ENCODE measurements at places on chromosomes 5 and 9.

DNA sequence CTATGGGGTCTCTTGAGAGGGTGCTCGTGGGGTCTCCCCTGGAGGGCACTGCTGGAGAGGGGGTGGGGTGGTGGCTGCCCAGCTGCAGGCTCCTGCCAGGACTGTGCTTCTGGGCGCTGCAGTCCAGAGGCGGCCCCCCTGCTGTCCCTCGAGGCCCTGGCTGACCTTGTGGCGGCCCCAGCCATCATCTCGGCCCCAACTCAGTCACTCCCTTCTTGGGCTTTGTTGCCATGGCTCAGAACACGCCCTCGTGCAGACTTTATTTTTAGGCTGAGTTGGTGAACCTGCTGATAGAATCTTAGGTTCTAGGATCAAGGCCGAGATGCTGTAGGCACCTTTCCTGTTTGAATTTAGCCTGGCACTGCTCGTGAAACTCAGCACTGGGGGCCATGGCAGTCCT lies 22.8 kb downstream of the FBXW5 start:
- no peak for DNase-seq

- DNase-seq = no peak
Measured at GRCh38 chr9:88184976-88185375, 46.7 kb upstream of the SPATA31C2 start.

DNA sequence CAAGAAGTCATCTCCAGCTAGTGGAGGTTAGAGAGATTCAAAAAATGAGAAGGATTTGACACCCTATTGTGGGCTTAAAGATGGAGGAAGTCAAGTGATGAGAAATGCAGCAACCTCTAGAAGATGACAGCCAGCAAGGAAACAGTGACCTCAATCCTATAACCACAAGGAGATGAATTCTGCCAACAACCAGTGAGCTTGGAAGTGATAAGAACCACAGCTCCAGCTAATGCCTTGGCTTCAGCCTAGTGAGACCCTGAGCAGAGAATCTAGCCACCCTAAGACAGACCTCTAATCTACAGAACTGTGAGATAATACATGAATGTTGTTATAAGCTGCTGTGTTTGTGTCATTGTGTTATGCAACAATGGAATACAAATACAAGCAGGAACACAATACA lies 262.4 kb downstream of the GRIA1 start:
- DNase-seq = no peak

DNA sequence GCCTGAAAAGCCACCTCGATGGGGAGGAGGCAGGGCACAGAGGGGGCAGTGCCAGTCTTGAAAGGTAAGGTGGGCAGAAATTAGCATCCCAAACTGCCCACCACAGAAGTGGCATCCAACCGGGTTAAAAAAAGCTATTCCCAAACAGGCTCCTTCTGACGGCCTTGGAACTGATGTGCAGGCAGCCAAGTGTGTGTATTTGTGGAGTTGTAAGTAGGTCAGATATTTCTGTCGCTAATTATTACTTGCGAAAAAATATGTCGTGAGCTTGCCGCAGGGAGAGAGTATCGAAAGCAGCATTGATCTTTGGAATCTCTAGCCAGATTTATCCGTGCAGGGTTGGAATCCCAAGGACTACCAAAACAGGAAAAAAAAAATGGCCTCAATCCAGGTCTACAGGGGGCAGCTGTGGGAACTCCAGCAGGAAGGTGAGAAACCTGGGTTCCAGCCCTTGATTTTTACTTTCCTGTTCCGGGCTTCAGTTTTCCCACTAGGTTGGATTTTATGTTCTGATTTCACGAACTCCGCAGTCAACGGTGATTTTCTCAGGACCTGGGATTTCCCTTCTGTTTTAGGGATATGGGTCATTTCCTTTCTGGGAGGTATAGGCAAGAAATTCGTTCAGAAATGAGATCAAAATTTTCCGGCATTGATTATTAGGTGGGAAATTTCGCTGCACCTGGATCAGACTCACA lies 200.8 kb downstream of the RGS3 start:
- no peak for DNase-seq

DNA sequence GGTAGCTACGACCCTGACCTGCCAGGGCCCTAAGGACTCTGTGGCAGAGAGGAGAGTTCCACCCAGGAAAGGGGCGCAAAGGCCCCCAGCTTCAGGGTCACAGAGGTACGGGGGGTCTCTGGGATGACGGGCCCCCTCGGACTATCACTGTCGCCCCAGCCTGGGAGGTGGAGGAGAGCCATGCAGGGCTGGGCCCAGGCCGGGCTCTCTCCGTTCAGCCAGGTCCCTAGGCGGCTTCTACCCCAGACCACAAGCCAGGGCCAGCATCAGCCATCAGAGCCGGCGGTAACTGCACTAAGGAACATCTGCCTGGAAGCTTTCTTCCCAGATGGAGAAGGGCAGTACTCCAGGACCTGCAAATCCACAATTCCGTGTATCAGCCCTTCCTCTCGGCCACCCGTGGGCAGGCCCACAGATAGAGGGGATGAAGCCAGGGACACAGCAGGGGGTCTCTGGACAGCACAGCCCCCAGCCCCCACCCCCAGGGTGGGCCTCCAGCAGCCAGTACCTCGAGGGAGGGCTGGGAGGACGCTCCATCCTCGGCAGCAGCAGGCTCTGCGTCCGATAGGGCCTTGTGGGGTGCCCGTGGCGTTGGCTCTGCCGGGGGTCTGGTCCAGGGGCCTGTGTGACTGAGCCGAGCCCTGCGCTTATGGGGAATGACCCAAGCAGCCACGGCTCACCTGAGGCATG lies 38.4 kb downstream of the NACC2 start:
- DNase-seq = no peak

DNA sequence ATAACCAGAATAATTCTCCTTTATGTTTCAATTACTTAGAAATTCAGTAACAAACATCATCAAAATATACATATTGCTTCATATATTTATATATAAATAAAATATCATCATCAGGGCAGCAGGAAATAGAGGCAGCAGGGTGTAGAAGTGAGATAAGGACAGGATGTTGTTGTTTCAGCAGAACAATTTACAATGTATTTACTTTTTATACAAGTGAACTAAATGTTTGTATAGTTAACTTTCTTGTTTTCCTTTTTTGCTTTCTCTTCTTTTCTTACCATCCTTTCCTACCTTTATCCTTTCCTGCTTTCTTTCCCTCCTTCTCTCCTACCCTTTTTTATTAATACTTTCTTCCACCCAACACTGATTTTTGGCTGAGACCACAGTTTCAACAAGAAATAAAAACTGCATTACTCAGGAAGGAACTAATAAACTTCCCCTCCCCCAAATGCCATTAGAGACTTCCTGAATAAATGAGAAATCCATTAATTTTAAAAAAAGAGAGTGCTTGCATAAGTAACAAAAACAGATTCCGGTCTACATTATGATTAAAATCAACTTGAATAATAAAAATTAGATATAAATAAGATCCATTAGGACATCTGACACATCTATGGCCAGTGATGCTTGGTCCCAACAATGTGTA lies 159.8 kb upstream of the ACOT12 start:
- DNase-seq = no peak

- no peak for DNase-seq
Measured at GRCh38 chr9:99197987-99198386, 23.8 kb downstream of the ALG2 start.

GRCh38 chr5:146027751-146028150 lies 77.6 kb downstream of the PLAC8L1 start:
- no peak for DNase-seq

DNA sequence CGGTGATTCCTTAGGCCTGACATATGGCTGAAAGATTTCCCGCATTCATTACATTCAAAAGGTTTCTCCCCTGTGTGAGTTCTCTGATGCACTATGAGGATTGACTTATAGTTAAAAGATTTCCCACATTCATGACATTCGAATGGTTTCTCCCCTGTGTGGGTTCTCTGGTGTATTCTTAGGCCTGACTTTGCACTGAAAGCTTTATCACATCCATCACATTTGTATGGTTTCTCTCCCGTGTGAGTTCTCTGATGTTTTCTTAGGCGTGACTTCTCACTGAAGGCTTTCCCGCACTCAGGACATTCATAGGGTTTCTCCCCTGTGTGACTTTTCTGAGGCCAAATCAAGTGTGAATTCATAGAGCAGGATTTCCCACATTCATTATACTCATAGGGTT lies 35.8 kb downstream of the ZNF782 start:
- DNase-seq = no peak

DNA sequence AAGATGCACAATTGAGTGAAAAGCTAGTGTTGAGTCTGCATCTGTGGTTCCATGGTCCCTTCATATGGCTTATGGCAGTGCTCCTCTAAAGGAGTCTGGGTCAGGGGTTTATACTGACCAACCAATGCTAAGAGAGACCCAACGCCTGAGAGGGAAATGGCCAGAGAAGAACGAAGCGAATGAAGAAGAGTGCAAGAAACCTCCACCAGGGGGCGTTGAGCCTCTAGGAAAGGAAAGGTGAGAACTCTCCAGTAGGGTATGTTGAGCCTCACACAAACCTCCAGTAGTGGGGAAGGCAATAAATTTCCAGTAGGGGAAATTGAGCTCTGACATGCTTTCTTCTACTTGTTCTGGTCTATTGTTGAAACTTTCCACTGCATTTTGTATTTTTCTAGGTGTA lies 470.6 kb downstream of the PRDM9 start:
- no peak for DNase-seq

- no peak for DNase-seq
Measured at GRCh38 chr9:134983074-134983473, 65.4 kb upstream of the FCN1 start.

- DNase-seq = no peak
Measured at GRCh38 chr5:95655575-95655974, 9.0 kb downstream of the RFESD start.

DNA sequence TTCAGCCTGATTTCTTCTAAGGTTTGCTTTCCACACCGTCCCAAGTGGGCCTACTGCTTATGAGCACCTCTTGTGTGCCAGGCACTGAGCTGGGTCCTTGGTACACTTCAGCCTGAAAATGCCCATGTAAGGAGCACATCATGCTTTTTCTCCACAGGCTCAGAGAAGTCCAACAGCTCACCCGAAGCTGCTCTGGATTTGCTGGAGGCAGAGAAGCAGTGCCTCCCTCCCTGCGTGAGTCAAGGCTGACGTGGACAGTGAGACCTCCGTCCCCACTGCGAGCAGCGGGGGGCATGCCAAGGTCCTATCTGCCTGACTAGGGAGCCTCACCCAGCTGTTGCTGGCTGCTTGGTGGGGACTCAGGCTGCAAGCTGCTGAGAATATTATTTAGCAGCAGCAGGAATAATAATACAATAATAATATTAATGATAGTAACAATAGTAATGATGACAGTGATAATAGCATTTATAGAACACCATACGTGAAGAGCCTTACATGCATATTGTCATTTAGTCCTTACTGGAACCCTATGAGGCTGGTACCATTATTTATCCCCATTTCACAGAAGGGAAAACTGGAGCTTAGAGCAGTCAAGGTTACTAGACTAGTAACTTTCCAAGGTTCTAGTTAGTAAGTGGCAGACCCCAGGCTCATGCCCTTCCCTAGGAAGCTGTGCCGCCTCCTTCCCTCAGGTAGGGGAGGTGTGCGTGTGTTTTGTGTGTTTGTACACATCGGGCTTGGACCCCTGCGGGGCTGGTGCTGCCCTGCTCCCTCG lies 194.8 kb downstream of the HSPA4 start:
- DNase-seq = no peak

DNA sequence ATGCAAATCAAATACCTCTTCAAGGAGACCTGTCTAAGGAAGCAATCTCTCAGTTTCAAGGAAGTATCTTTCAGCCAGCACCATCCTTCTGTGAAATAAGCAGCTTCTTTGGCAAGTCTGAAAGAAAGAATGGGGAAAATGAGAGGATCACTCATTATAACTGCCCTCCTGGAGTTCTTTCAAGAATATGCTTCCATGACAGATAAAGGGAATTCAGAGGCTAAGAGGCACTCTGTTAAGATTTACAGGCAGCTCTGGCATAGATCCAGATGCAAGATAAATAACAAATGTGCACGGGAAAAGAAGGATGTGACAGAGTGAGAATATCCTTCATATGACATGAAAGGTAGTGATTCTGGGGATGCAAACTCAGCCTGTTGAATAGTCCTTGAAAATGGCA lies 348.2 kb upstream of the CCNG1 start:
- no peak for DNase-seq

- DNase-seq = no peak
Measured at GRCh38 chr9:14428781-14429230, 114.9 kb upstream of the NFIB start.

DNA sequence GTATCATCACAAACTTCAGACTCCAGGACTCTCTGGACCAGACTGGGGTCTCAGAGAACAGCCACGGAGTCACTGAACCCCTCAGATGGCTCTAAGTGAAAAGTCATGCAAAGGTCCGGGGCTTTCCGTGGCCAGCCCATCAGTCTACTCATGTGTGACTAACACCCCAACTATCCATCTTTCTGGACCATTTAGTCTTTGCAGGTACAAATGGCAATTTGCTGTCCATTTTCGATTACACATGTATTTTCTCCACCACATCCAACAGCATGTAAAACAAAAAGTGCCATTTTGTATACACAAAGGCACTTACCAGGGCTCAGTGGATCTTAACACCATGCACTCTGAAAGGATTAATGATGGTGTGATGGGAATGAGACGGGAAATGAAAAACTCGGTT lies 387.7 kb downstream of the BNC2 start:
- no peak for DNase-seq

GRCh38 chr5:10623305-10623910 lies 59.5 kb downstream of the ANKRD33B start:
- DNase-seq = no peak

GRCh38 chr5:170747357-170747756 lies 36.2 kb upstream of the GABRP start:
- DNase-seq = no peak

DNA sequence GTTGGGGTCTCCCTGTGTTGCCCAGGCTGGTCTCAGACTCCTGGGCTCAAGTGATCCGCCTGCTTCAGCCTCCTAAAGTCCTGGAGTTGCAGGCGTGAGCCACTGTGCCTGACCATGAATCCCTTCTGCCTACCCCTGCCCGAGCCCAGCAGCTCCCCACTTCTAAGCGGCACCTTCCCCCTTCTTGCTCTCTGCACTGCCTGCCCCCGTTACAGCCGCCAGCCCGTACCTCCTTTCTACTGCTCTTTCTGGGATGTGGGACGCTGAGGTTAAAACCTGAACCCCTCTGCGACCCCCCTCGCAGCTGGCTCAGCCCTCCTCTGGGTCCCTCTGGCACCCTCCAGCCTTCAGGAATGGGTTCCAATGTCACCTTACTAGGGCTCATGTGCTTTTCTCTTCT lies 249.6 kb downstream of the PBX3 start:
- no peak for DNase-seq

GRCh38 chr5:178469011-178469974 lies 120.9 kb downstream of the COL23A1 start:
- DNase-seq = no peak

DNA sequence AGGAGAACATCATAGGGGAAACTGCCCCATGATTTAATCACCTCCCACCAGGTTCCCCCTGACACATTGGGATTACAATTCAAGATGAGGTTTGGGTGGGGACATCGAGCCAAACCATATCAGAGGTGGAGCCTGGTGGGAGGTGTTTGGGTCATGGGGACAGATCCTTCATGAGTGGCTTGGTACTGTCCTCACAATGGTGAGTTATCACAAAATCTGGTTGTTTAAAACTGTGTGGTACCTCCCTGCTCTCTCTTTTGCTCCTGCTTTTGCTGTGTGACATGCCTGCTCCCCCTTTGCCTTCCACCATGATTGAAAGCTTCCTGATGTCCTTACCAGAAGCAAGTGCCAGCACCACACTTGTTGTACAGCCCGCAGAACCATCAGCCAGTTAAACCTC lies 16.2 kb upstream of the ZFR start:
- no peak for DNase-seq

Data from stimulated activated CD8-positive, alpha-beta memory T cell treated with anti-CD3 and anti-CD28 coated beads, Interleukin-2, amount 100 ng/mL, for 1 hour (primary cell).